ENCODE measurements at places on chromosomes 6 and 20. TPM values are rescaled to one million over a fixed set of nuclear protein-coding genes. Genes with fewer than 3 reads are reported as not detected.

The SNAI1 gene
- total RNA-seq, result 1.1 TPM

DNA sequence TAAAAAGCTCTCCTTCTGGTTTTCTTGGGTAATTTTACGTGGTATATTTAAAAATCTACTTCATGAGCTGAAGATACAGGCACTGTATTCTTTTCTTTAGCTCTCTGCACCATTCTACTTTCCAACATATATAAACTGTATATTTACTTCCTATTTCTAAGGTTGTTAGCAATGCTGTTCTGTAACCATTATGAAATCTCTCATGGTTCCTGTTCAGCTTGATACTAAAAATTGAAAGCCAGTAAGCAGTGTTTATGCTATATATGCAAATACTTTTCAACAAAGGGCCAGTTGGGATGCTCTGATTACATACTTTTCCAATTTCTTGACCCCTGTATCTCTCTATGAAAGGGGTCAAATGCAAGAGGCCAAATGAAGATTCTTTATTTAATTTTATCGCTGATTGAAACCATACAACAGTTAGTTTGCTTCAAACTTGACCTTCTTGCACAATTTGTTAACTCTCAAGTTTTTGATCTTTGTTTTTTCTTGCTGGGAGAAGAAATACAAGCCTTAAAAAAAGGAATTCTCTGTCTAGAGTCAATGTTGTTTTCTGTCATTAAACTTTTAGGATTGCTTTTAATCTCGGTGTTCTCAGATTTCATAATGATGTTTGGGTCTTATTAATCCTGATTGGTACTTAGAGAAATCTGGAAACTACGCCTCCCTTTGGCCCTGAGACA, 223.2 kb downstream of the PRL start:
- no peak for DNase-seq

DNA sequence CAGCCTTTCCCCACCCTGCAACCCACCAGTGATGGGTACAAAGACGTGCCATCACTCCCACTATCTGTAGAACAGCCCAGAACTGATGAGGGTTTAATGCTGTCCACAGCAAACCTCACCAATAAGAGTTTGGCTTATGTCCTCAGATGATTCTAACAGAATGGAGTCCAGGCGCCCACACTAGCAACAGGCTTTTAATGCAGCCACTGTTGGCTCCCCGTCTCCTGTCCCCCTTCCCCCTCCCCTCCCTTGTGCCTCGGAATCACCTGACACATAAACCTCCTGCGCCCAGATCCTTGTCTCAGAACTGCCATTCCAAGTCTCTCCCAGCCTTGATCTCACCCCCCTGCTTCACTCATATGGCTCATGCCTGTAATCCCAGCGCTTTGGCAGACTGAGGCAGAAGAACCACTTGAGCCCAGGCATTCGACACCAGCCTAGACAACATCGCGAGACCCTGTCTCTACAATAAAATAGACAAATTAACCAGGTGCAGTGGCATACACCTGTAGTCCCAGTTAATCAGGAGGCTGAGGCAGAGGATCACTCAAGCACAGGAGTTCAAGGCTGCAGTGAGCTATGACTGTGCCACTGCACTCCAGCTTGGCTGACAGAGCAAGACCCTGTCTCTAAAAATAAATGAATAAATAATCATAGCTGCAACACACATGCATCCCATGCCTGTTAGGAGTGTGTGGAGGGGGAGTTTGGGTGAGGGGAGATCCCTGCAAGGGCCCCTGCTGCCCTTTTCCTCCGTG, 85.6 kb downstream of the SNX5 start:
- no peak for DNase-seq

GRCh38 chr6:111812060-111813038, 60.9 kb downstream of the FYN start:
- no peak for DNase-seq

The IRF4 gene
- 0.81 TPM for total RNA-seq

- DNase-seq, result no peak
Measured at GRCh38 chr6:26366504-26366903, 1.5 kb downstream of the BTN3A2 start.

The LAMP5 gene
- under 0.01 TPM for total RNA-seq

The GNAS-AS1 gene
- under 0.01 TPM for total RNA-seq

DNA sequence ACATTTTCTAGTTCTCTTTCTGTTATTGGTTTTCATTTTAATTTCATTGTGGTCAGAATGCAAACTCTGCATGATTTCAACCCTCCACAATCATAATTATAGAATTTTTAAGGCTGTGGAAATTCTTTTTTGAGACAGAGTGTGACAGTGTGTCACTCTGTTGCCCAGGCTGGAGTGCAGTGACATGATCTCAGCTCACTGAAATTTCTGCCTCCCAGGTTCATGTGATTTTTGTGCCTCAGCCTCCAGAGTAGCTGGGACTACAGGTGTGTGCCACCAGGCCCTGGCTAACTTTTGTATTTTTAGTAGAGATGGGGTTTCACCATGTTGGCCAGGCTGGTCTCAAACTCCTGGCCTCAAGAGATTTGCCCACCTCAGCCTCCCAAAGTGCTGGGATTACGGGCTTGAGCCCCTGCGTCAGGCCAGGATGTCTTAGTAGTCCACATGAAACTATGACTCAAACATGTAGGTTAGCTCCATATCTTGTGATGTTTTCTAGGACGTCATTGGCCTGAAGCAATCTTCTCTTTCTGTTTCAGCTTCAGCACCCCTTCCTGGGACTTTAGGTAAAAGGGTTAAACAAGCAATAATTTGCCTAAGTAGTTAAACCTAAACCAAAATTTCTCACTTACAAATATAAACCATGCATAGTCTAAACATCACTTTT, 47.4 kb upstream of the SAMD3 start:
- no peak for DNase-seq

The PGBD1 gene
- total RNA-seq, result 4.6 TPM

DNA sequence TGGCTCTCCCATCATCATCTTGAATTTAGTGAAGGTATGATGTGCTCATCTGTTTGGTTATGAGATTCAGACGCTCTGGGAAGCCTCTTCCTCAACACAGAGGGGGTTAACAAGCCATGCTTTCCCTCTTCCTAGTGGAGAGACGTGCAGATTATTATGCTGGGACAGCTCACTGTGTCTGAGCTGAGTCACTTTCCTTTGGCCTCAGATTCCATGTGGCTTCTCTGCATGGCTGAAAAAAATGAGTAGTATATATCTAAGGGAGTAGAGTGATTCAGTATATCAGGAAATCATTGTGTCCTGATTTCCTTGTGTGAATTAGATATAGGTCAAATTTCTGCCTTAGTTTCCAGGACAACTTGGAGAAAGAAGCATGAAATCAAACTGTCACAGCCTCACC, 52.6 kb downstream of the FIG4 start:
- DNase-seq, result no peak

- DNase-seq, result no peak
Measured at GRCh38 chr20:6819599-6819998, 52.1 kb downstream of the BMP2 start.

The HCRTR2 gene
- total RNA-seq, result not detected

The PRR18 gene
- total RNA-seq, result not detected

The AIG1 gene
- total RNA-seq, result 18.9 TPM

DNA sequence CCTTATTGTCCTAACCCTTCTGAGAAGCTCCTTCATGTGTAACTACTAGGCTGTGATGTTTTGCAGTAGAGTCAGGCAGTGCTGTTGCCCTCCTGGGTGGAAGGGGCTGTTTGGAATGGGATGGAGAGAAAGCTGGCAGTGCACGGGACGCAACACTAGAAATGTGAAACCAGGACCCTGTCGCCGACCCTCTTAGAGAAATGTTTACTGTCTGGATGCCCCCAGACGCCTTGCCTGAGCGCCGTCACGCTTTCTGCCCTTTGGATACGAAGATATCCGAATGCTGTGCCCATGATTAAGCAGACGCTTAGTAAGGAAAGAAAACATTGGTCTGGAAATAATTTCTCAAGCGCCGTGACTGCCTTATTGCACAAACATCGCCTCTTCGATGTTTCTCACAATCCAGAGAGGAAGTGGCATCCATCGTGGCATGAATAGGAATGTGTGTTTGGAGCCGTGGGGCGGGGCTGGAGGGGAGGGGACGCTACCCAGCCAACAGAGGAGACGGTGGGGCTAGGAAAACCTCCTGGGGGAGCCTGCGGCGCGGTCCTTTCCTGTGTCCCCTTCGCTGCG, 661 bp upstream of the PPP1R14C start:
- DNase-seq, result no peak

Data from hematopoietic multipotent progenitor cell (in vitro differentiated cells).